ENCODE measurements at places on chromosomes 1 and 21.

- no peak for DNase-seq
These were observed 163.4 kb downstream of the CACNA1E start for GRCh38 chr1:181646710-181647109.

DNA sequence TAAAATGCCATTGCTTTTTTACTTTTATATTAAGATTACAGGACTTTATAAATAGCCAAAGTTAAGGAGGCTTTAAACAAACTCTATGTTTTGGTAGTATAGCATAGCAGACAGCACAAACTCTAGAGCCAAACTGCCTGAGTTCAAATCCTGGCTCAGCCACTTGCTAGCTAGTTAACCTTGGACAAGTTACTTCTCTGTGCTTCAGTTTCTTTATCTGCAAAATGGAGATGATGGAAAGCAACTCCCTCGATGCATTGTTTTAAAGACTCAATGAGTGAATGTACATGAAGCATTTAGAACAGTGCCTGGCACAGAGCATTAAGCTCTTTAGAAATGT is 21.3 kb downstream of the C1QB start:
- DNase-seq: no peak

DNA sequence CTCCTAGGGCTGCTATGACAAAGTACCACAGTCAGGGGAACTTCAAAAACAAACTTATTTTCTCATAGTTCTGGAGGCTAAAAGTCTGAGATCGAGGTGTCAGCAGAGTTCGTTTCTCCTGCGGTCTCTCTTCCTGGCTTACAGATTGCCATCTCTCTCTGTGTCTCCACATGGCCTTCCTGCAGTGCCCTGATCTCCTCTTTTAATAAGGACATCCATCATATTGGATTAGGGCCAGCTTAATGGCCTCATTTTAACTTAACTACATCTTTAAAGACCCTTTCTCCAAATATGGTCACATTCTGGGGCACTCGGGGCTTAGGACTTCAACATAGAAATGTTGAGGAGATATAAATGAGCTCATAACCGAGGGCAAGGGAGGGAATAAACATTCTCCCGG is 12.2 kb downstream of the C1orf74 start:
- DNase-seq: no peak

- DNase-seq: no peak
These were observed 715.3 kb upstream of the CXADR start for GRCh38 chr21:16797540-16797939.

DNA sequence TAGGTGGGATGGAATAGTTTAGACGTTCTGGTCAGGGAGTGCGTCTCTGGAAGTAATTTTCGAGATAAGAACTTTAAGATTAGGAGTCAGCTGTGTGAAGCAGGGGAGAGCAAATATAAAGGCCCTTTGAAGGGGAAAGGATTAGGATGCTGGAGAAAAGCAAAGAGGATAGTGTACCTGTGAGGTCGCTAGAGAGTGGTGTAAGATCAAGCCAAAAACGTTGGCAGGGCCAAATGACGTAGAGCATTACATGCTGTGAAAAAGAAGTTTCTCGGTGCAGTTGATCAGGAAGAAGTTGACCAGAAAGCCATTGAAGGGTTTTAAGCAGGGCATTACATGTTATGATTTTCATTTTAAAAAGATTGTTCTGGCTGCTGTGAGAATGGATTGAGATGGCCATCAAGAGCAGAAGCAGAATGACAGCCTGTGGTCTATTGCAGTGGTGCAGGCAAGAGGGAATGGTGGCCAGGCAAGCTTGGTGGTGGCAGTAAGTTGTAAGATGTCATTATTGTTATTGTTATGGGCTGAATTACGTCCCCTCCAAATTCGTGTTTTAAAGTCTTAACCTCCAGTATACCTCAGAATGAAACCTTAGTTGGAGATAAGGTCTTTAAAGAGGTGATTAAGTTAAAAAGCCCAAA is 113.6 kb upstream of the KIF26B start:
- DNase-seq: no peak

GRCh38 chr1:31657020-31657804 is 12.5 kb upstream of the PEF1 start:
- DNase-seq: no peak

DNA sequence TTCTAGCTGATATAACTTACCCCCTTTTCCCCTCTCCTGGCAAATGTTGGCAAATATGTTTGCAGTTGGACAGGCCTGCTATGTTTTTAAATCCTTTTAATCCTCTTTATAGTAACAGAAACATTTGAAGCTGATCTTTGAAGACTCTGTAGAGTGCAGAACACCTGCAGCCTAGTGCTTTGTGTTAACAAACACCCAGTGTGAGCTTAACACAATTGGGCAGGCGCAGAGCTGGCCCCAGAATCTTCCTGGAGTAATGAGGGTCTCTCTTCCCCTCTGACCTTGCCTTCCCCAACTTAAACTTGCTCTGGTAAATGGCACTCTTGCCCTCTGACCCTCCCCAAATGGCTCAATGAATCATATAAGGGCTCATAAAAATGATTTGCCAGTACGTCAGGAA is 247.9 kb upstream of the LYPLAL1 start:
- DNase-seq: no peak

DNA sequence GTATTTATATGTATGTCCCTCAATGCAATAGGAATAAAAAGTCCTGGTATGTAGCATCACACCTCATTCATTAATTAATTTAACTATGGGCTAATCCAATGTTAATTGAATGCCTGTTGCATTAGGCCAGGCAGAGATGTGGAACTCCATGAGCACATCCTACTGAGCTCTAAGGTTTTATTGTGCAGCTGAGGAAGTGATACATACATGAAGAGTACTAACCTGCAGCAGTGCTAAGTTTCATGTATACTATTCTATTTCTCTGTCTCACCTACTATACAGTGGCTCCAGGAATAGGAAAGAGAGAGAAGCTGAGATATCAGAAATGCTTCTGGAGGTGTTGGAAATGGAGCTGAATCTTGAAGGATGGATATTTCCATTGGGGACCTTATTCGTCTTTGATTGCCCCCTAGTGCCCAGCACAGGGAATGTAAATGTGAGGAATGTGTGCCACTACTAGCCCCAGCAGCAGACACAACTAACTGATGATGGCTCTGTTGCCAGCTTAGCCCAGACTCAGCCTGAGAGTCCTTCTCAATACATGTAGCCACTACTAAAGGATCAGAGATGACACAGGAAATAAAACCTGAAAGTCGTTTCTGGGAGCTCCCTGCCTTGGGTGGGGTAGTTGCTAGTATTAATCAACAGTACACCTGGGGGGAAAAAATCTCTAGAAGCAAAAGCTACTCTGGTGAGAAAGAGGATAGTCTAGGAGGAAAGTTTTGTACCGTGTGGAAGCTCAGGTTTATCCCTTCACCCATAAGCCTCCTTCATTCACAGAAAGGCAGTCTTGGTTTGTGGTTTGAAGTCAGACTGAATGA is 173.3 kb upstream of the FOXD3 start:
- DNase-seq: no peak

- no peak for DNase-seq
These were observed 4.1 kb upstream of the ARHGEF16 start for GRCh38 chr1:3450202-3450863.

DNA sequence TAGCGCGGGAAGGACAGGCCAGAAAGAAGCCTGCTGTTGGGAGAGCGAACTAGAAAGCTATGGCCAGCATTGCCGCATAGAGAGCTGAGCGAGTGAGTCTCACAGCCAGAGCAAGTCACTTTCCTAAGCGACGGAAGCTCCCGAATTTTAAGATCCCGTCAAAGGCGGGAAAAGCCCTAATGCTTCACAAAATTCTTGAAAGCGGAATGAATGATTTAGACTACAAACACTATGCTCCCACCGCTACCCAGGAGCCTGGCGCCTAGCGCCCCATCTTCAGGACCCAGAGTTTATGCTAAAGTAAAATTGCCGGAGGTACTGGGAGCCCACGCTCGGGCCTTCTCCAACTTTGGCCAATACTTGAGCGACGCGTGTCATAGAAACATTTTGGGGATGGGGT is 409.9 kb upstream of the ESRRG start:
- DNase-seq: no peak

GRCh38 chr1:43885279-43885801 is 48.3 kb upstream of the ARTN start:
- DNase-seq: no peak

GRCh38 chr1:205677167-205677566 is 3.1 kb downstream of the SLC45A3 start:
- DNase-seq: no peak

- DNase-seq: no peak
These were observed 98.3 kb upstream of the TIAM1 start for GRCh38 chr21:31442339-31442738.

DNA sequence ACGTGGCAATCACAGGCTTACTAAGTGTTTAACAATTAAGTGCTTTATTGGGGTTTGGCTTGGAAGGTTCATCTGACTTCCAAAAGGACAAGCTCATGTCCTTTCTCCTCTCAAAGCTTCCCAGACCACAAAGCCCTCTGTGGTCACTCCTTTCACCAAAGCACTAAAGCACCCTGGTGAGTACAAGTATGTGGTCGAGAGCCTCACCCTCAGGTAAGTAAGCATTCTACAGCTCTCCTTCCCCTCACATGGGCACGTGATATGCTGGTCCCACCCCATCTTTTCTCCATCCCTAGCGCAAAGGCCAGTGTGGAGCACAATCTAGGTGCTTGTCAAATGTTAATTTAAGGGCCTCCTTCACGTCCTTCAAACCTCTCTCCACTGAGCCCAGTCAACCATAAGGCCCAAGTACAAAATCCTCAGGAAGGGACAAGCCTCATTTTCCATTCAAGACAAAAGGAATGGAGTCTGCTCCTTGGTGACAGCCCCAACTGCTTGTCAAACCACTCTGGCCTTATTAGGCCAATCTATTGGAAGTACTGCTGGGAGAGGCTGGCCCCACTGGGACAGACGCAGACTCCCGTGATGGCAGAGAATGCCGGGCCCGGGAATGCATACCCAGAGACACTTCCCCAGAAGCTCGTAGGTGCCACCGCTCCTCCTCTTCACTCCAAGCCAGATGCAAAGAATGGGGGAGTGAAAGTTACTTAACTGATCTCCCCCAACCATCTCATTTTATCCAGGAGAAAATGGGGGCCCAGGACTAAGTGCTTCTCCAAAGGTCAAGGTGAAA is 7.8 kb downstream of the STMN1 start:
- no peak for DNase-seq

- no peak for DNase-seq
These were observed 3.0 kb downstream of the TCHH start for GRCh38 chr1:152112101-152112884.

DNA sequence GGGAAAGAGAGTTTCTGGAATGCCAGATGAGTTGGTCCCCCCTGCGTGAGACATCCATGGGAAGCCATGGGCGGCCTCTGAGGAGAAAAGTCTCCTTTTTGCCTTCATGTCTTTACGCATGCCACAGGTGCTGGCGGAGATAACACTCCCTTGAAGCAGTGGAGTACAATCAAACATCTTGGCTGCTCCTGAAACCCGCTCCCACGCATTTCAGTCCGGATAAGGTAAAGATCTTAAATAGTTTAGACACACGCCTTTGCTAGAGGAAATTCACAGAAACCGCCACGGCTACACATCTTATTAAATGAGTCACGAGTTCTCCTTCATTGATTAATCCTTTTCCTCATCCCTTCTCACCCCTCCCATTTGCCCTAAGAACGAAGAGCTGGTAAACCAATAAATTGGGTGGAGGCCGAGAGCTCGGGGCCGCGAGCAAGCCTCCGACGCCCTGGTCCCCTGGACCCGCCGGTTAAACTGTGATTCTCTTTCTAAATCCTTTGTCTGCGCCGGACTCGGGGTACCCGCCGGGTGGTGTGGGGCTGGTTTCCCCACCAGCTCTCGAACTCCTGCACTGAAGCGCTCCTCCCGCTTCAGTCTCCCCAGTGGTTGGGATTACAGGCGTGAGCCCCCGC is 6.6 kb upstream of the ZNF669 start:
- no peak for DNase-seq

DNA sequence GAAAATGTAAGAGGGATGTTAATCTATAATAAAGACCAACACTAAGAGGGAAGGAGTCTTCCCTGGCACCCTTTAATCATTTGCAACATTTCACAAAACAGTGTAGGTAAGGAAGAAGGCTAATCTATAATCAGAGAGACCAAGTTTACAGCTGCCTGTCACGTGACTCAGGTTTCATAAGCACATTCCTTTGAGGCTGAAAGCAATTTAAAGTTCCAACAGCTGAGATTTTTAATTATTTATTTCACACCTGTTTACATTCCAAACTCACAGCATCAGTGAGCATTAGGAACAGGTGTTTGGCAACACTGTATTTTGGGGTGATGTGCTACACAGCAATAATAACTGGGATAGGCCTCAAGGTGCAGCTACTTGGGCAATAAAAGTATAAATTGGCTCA is 75.7 kb upstream of the PGBD5 start:
- no peak for DNase-seq

- DNase-seq: no peak
These were observed 295.3 kb upstream of the LYPLAL1 start for GRCh38 chr1:218878369-218878768.

GRCh38 chr1:87194271-87194774 is 134.4 kb upstream of the LMO4 start:
- DNase-seq: no peak

DNA sequence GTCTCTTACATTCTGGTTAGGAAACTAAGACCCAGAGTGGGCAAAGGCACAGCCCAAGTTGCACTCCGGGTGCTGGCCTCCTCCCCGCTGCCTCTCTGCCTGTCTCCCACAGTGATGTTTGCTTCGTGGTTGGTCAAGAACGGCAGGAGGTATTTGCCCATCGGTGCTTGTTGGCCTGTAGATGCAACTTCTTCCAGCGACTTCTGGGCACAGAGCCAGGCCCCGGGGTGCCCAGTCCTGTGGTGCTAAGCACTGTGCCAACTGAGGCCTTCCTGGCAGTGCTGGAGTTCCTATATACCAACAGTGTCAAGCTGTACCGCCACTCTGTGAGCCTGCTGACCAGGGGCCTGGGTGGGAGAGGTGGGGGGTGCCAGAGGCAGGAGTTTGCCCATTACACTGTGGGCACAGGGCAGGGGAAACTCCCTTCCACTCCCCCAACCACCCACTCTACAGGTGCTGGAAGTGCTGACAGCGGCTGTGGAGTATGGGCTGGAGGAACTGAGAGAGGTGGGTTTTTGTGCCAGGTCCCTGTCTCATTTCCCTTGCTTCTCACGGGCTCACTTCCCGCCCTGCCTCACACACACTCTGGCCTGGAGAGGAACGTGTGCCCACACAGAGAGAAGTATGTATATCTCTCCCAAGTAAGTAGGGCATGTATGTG is 1.9 kb downstream of the BTBD19 start:
- DNase-seq: no peak

DNA sequence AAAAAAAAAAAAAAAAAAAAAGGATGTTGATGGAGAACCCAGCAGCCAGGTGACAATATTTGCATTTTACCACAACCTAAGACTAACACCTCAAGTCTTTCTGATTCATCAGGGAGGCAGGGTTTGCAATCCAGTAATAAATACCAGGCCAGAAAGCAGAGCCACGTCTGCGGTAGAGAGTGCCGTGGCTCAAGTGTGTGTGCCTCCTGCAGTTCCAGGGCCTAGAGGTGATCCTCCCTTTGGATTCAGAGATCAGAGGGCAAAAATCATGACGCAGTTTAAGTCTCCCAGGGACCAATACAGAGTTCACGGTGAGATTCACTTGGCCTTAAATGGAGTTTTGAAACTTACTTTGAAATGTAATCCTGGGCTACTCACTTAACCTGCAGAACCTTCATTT is 34.9 kb downstream of the TMCO4 start:
- DNase-seq: peak; percentile 86
